Upper lobe of left lung (tissue), 6 donors: ENCODE measurements at places on chromosomes 1 and 21. TPM values are rescaled to one million over a fixed set of nuclear protein-coding genes. Genes with fewer than 3 reads are reported as not detected.

ISG15 gene
- total RNA-seq: 32.5 TPM

IL12RB2 gene
- total RNA-seq: not detected

UBXN11 gene
- 45.7 TPM for total RNA-seq

TFF2 gene
- total RNA-seq: not detected

UBE2U gene
- not detected for total RNA-seq

LCE2B gene
- not detected for total RNA-seq

ASCL5 gene
- not detected for total RNA-seq

MCOLN2 gene
- total RNA-seq: 41.9 TPM

MAEL gene
- not detected for total RNA-seq

ASPM gene
- total RNA-seq: 2.7 TPM
